ENCODE measurements at places on chromosomes 12 and 14. TPM values are rescaled to one million over a fixed set of nuclear protein-coding genes. Genes with fewer than 3 reads are reported as not detected.

VDR gene
- total RNA-seq, result 0.52 TPM

ARG2 gene
- total RNA-seq, result 1.0 TPM

PPP1R1A gene
- total RNA-seq, result 6.8 TPM

LYZ gene
- 34.4 TPM for total RNA-seq

CLEC4C gene
- not detected for total RNA-seq

AQP6 gene
- 0.52 TPM for total RNA-seq

MOK gene
- total RNA-seq, result 5.2 TPM

CDC42BPB gene
- total RNA-seq, result 50.1 TPM

LMO3 gene
- total RNA-seq, result 2.6 TPM

RNASE2 gene
- not detected for total RNA-seq

SLC7A7 gene
- total RNA-seq, result 15.1 TPM

BDKRB2 gene
- 2.6 TPM for total RNA-seq

SERPINA10 gene
- not detected for total RNA-seq

NGB gene
- not detected for total RNA-seq

ESR2 gene
- 1.0 TPM for total RNA-seq

PZP gene
- total RNA-seq, result 1.0 TPM

TGFB3 gene
- 58.5 TPM for total RNA-seq

PLA2G1B gene
- not detected for total RNA-seq

DTX1 gene
- 3.1 TPM for total RNA-seq

ABCD2 gene
- total RNA-seq, result 1.0 TPM

TULP3 gene
- total RNA-seq, result 23.5 TPM

FAM90A1 gene
- 0.52 TPM for total RNA-seq

PLEKHD1 gene
- under 0.01 TPM for total RNA-seq

TSPAN19 gene
- not detected for total RNA-seq

AICDA gene
- not detected for total RNA-seq

AKAP5 gene
- 0.52 TPM for total RNA-seq

USP5 gene
- 61.6 TPM for total RNA-seq
